ENCODE measurements at places on chromosomes 6 and 20. TPM values are rescaled to one million over a fixed set of nuclear protein-coding genes. Genes with fewer than 3 reads are reported as not detected.

DNA sequence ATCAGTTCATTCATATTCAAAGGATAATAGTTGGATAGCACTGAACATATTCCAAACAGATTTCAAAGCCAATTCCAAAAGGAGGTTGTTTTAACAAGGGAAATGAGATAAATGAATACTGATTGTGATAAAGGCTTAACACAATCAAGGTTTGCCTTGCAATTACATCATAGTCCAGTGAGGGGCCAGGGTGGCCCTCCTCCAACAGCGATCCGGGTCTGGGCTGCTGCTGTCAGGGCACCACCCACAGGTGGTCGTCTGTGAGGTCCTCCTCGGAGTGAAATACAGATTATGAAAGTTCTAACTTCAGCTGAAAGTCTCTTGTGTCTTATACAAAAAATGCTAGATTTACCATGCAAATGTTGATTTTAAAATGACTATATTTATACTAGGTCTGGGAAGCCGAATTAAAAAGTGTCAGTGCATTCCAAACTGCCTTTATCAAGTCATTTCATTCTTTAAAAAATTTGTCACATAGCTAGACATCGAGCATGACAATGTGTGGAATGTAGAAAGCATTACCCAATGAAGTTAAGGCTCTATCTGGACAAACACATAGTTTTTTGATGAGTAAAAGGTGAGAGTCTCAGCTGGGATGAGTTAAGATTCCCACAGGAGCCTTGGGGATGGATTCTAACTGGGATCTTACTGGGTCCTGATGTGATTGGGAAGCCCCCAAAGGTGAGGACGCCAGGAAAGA is 65.9 kb upstream of the SLC22A23 start:
- no peak for DNase-seq
- H3K36me3 ChIP-seq: no peaks in the 10 kb centered on the region
- no peak overlapping the region for H3K27ac ChIP-seq
- H3K4me1 ChIP-seq: no peaks in the 10 kb centered on the region
- H3K4me3 ChIP-seq: no peak overlapping the region

GRCh38 chr20:32535953-32536823 is 48.9 kb downstream of the NOL4L start:
- peaks cover 34% of the 10 kb centered on the region for H3K4me1 ChIP-seq
- DNase-seq: peak; percentile 86
- peak overlapping the region; percentile 89 for H3K27ac ChIP-seq
- peak overlapping the region; percentile 58 for H3K4me3 ChIP-seq
- H3K27me3 ChIP-seq: no peaks in the 10 kb centered on the region

DNA sequence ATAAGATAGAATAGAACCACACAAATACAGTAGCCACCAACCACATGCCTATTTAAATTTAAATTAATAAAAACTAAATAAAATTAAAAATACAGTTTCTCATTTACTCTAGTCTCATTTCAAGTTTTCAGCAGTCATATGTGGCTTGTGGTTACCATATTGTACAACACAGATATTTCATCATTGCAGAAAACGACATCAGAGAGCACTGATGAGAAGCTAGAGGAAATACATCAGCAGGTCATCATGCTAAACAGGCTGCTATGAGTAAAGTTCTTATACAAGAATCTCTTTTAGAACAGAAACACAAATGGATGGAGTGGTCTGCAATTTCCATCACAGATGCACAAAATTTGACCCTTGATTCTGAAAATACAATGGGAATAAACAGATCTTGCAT is 36.6 kb downstream of the TBC1D32 start:
- H3K27me3 ChIP-seq: no peaks in the 10 kb centered on the region
- no peak overlapping the region for H3K4me3 ChIP-seq
- no peaks in the 10 kb centered on the region for H3K36me3 ChIP-seq
- no peak for DNase-seq
- H3K4me1 ChIP-seq: no peaks in the 10 kb centered on the region

GRCh38 chr6:160899671-160900430 is 91.7 kb upstream of the MAP3K4 start:
- H3K27ac ChIP-seq: no peak overlapping the region
- no peaks in the 10 kb centered on the region for H3K36me3 ChIP-seq
- H3K4me1 ChIP-seq: no peaks in the 10 kb centered on the region
- DNase-seq: no peak

DNA sequence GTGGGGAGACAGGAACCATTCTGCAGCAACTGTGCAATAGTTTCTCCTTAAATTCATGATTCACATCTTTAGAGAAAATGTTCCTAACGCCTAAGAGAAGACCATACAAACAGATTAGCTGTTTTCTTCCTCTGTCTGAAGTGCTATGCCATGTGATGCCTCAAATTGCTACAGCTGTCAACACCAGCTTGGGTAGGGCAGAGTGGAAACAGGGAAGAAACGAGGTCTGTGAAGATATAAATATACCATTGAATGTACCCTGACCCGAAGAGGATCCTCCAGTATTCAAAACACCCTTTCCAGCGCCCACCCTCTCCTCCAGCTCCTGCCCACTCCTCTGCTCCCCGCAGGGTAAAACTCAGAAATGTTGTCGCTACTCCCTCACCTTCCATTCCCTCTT is 40.3 kb upstream of the PRND start:
- no peak overlapping the region for H3K4me3 ChIP-seq
- H3K27me3 ChIP-seq: no peaks in the 10 kb centered on the region
- no peaks in the 10 kb centered on the region for H3K36me3 ChIP-seq
- no peaks in the 10 kb centered on the region for H3K4me1 ChIP-seq

GRCh38 chr20:46991168-46991567 is 96.5 kb downstream of the EYA2 start:
- no peak overlapping the region for H3K27ac ChIP-seq
- H3K4me3 ChIP-seq: no peak overlapping the region
- no peaks in the 10 kb centered on the region for H3K36me3 ChIP-seq
- no peak for DNase-seq
- H3K4me1 ChIP-seq: no peaks in the 10 kb centered on the region

ULBP3 gene
- not detected for total RNA-seq

ADGB gene
- not detected for total RNA-seq

All from Peyer's patch (tissue), 4 donors.